Cortex of kidney (tissue), 1 donor: ENCODE measurements at places on chromosomes 16 and 17.

DNA sequence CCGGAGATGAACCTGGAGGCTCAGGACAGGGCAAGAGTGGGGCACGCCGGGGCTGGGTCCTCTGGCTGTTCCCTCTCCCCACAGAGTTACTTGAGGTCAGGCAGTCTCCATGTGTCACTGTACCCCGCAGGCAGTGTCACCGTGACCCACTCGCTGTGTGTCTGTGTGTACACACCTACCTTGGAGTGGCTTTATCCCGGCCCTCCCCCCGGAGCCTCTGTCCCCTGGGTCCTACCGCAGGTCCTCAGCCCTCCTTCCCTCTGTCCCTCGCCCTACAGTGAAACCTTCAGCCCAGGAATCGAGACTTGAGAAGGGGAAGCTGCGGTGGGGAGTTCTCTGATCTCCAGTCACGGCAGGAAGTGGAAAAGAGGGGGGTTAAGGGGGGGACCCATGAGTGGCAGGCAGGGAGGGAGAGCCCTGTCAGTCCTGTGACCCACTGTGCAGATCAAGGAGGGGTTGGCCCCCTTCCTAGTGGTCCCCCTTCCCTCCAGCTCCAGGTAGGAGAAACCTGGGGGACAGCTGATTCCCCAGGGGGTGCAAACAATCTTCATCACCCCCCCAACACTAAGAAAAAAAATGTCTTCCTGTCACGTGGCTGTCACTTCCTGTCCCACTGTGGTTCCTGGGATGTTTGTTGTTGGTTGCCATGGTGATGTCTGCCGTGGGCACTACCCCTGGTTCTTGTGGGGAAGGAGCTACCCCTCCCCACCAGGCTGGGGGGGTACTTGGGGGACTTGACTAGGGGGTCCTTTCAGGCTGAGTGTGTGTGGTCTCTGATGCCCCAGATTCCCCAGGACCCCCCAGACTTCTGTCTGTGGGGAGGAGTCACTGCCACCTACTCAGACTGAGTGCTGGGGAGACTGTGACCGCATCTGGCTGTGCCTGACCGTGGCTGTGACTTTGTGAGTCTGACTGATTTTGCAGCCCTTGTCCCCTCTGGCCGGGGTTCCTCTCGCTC is 13.7 kb downstream of the RARA start:
- DNase-seq = no peak

DNA sequence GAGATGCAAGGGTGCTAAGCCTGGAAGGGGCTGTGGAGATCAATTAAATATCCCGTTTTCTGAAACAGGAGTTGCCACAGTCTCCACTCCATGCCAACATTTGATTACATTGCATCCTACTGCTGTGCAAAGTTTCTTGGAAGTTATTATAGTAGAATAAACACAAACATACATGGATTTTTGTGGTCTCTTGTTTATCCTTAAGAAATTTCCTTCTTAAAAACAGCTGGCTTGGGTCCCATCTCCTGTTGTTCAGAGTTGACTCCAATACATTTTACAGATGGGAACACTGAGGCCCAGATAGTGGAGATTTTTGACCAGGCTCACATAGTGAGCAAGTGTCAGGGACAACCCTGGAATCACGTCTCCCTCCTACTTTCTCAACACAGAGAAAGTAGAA is 124.0 kb upstream of the ADAMTS18 start:
- no peak for DNase-seq

- DNase-seq = no peak
These were observed 70.9 kb upstream of the KIFC3 start for GRCh38 chr16:57873218-57873617.

- DNase-seq = no peak
These were observed 10.7 kb downstream of the SGSM2 start for GRCh38 chr17:2347805-2348685.

GRCh38 chr17:76176701-76177574 is 35.9 kb upstream of the FOXJ1 start:
- no peak for DNase-seq

- no peak for DNase-seq
These were observed 16.8 kb downstream of the LASP1 start for GRCh38 chr17:38886643-38887010.

DNA sequence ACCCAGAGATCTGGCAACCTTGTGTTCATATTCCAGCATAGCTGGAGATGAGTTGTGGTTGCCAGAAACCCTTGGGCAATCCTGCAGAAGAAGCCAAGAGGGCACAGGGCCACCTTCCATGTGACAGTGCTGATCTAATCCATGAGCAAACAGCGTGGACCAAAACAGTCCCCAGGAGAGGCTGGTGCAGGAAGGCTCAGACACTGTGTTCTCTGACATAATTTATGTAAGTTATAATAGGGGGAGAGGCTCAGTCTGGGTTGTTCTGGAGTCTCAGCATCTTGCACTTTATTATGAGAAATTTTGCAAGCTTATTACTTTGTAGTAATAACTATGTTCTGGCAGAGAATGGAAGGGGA is 273.9 kb downstream of the HAPSTR1 start:
- DNase-seq = no peak

GRCh38 chr16:74700116-74700437 is 585 bp downstream of the MLKL start:
- DNase-seq = no peak

DNA sequence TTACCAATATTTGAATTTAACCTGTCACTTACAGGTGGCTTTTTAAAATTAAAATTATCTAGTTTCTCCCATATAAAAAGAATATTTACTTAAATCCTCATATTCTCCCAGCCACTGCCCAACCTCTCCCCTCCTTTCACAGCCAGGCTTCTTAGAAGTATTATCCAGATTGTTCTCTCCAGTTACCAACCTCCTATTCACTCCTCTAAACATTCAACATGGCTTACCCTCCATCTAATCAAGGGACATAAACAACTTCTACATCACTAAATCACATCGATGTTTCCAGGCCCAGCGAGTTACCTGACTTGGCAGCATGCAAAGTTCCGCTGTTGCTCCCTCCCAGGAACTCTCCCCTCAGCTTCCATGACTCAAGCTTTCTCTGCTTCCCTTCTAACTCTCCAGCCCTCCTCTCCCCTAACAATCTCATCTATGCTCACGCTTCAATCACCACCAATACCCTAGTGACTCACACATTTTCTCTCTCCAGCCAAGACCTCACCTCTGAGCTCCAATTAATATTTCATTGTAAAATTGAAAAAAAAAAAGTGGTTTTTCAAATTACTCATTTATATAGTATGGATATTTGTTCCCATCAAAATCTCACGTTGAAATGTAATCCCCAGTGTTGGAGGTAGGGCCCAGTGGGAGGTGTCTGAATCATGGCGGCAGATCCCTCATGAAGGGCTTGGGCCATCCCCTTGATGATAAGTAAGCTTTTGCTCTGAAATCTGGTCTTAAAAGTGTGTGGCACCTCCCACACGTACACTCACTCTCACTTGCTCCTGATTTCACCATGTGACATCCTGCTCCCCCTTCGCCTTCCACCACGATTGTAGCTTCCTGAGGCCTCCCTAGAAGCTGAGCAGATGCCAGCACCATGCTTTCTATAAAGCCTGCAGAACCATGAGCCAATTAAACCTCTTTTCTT is 88.5 kb downstream of the HELZ start:
- DNase-seq = no peak

DNA sequence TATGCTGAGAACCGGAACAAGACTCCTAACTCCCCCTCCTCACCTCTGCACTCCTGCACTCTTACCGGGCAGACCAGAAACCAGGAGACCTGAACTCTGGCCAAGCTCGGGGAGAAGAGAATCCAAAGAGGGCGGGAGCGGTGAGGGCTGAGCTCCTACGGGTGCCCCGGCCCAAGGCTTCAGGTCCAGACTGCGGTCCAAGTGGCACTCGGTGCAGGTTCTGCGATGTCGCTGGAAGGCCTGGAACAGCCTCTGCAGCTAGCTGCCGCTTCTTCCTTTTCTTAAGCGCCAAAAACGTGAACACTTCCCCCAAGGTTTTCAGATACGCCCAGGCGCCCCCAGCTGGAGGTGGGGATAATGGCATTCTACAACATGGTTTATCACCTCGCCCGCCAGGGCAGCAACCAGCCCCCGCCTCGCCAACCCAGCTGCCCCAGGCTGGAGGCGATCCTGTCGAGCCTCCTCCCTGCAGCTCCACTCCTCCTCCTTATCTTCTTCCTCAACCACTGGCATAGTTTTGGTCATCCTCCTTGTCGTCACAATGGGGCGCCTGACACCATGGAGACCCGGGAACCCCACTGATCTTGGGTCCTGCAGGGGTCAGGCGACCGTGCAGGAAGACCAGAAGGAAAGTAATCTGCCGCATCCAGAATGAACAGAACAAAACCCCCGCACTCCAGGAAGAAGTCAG is 1735.9 kb downstream of the TP53TG3F start:
- DNase-seq = no peak

GRCh38 chr17:80594431-80595269 is 50.0 kb downstream of the RPTOR start:
- no peak for DNase-seq

- DNase-seq = no peak
These were observed 3.3 kb upstream of the CBLN1 start for GRCh38 chr16:49284962-49285361.

DNA sequence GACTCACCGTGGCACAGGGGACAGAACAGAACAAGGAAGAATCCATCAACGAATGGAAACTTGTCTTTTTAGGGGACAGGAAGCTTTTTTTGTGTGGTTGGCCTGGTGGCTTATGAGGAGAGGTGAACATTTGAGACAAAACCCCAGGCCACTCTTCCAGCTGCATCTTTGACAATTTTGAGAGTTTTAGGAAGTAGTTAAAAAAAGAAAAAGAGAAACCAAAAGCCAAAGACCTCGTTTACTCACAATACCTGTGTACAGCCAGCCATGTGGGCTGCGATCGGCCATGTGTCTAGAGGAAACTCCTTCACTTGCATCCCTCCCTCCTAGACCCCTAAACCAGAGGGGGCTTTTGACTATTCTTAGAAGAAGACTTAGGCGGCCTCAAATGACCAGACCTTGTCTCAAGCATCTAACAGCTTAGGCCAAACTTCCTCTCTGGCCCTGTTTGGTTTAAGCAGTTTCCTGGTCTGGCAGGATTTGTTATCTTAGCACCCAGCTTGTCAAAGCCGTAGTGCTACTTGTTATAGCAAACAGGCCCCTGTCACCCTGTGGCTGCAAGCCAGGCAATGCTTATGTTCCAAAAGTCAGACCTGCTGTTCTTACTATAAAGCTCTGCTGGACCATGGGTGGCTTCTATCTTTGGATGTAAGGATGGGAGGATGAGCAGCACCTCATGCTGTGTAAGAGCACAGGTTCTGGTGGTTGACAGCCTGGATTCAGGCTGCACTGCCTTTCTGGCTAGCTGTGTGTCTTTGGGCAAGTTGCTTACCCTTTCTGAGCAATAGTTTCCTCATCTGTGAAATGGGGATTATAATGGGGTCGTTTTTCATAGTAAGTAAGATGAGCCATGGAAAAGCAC is 17.7 kb downstream of the KSR1 start:
- no peak for DNase-seq

DNA sequence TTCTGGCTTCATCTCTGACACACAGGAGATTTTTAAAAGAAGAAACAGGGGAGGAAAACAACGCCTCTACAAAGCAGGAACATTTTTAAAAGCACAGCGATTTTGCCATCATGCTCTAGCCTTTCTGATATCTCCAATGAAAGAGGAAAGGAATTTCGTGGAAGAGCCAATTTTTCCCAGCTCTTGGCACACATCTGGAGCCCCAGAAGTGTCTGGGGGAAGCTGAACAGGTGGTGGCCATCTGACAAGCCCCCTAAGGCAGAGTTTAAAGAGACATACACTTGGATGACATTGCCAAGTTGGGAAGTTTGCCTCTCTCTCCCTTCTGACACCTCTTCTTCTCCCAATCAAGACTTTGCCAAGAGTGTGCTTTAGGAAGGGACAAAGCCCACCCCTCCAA is 82.1 kb downstream of the CCT6B start:
- DNase-seq = no peak

- no peak for DNase-seq
These were observed 3.8 kb downstream of the LITAFD start for GRCh38 chr16:8885674-8886592.

DNA sequence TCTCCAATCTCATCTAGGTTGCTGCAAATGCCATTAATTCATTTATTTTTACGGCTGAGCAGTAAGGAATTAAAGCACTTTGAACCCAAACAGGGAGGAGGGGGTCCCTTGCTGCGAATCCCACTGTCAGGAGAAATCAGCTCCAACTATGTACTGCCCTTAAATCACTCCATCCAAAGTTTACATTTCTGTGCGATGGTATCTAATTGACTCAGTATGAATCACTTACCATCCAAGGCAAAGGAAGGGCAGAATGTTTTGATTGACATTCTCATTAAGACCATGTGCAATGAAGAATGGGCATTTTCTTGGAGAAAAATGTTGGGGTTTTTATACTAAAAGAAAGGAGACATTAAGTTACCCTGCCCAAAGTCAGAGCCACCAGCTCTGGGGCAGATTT is 47.7 kb upstream of the XYLT1 start:
- DNase-seq = no peak

- no peak for DNase-seq
These were observed 28.1 kb downstream of the HEATR3 start for GRCh38 chr16:50093607-50094539.

DNA sequence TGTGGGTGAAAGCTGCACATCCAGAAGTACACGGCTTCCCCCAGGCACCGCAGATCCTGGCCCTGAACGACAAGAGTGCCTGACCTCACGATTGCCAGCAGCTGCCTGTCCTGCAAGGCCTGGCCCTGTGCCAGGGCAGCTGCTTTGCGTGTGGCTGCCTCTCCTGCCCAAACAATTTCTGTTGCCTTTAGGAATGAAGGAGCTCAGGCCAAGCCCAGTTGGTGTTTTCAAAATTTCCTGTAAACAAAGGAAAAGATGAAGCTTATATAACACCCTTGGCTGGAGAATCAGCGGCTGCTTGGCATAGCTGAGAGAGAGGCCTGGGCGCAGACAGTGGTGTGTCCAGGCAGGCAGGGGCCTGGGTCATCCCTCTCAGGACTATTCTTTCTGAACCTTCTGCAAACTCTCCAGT is 11.7 kb upstream of the SLC47A2 start:
- DNase-seq = no peak

GRCh38 chr16:67268136-67268579 is 11.2 kb upstream of the PLEKHG4 start:
- DNase-seq = no peak

DNA sequence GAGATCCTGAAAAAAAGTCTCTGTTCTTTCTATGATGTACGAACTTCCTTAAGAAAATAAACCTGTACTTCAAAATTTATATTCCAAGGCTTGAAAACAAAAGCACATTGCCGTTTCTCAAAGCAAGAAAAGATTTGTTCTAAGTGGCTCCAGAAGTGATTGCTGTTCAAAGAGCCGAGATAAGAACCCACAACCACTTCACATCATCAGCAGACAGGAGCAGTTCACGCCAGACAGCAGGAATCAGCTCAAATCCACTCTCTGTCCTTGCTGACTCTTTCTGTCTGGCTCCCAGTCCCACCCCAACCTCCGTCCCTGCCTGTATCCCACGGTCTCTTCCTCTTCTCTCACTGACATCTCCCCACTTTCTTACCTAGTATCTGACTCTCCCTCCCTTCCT is 85.0 kb upstream of the MYOCD start:
- DNase-seq = no peak

DNA sequence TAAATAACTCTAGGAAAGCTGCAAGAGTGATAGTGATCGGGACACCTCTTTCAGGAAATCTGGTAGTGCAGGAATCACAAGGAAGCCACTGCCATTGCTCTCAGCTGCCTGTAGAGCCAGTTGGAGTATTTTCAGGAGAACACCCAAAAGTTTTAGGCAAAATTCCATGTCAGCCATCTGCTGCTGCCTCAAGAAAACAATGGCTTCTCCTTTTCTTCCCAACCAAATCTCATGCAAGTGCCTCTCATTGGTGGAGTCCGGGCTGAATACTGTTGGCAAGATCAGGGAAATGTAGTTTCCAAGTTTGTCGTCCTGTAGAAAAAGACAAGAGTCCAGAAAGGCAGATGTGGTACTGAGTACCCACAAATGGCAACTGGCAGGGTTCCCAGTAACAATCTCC is 54.9 kb upstream of the TANC2 start:
- no peak for DNase-seq
